Activated CD8-positive, alpha-beta T cell treated with anti-CD3 and anti-CD28 coated beads, Interleukin-2, amount 10 ng/mL, durations not matched to agents 7 days and 5 days (primary cell): ENCODE measurements at places on chromosomes 12 and 14. TPM values are rescaled to one million over a fixed set of nuclear protein-coding genes. Genes with fewer than 3 reads are reported as not detected.

PAH gene
- not detected for total RNA-seq

TAS2R31 gene
- 2.2 TPM for total RNA-seq

DIO3 gene
- not detected for total RNA-seq

CD27 gene
- total RNA-seq, result 131 TPM

LRFN5 gene
- total RNA-seq, result not detected

PLEKHD1 gene
- total RNA-seq, result 0.10 TPM

KRT74 gene
- not detected for total RNA-seq

FAM186B gene
- 0.21 TPM for total RNA-seq
